ENCODE measurements at places on chromosomes 2 and 18.

DNA sequence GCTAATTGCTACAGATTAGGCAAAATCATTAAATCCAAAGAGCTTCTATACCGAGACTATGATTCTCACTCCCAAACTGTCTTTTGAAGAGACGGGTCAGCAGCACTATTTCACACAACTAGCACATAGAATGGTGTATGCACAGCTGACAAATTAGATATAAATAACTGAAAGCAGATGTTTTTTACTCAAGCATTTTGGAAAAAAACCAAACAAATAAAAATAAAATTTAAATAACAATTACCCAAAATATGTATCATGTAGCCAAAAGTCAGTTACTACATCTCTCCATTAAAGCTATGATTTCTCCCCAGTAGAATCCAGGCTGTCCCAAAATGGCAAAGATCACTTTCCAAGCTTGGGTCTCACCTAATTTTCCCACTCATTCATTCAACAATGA is 107.9 kb downstream of the TMEM163 start:
- no peak for DNase-seq

GRCh38 chr2:241776336-241777169 is at the start of gene GAL3ST2:
Gene GAL3ST2 (plus strand): TSS chr2:241776822. CDS start chr2:241776956, 134 bp downstream.
- DNase-seq = no peak

- DNase-seq = no peak
These were observed 70.2 kb downstream of the NCKAP5 start for GRCh38 chr2:133497951-133498565.

GRCh38 chr2:44980751-44981713 is 28.2 kb downstream of the SIX2 start:
- no peak for DNase-seq

DNA sequence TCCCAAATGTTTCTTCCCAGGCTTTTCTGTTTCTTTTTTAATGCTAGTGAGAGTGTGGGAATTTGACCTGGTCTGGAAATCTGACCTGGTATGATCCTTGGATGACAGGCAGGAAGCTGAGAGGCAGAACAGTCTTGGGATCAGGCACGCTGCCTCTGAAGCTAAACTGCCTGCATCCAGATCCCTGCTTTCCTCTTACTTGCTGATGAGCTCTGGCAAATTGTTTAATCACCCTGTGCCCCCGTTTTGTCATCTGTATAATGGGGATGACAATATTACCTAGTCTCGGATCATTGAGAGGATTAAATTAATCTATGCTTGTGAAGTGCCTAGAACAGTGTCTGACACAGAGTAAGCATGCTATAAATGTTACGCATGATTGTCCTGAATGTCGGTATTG is 3.3 kb downstream of the KLHL23 start:
- no peak for DNase-seq

DNA sequence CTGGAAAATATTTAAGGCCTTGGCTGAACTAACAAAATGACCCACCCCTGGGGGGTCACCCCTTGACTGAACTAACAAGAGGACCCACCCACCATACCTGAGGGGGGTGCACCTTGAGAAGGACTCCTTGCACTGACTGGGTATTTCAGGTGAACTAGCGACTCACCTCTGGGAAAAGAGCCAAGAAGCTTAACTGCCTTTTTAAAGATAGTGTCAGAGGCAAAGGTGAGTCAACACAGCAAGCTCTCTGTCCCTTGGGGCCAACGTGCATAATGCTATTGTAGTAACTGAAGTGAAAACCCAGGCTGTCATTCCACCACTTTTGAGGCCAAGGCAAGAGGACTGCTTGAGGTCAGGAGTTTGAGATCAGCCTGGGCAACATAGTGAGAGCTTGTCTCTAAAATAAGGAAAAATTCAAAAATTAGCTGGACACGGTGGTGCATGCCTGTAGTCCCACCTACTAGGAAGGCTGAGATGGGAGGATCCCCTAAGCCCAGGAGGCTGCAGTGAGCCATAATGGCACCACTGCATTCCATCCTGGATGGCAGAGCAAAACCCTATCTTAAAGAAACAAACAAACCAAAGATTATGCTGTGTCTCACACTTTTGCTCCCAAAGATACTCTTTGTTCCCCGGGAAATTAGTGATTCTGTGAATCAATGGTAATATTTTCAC is 36.4 kb upstream of the ZCCHC2 start:
- DNase-seq = no peak
